ENCODE measurements at places on chromosomes 4 and X.

DNA sequence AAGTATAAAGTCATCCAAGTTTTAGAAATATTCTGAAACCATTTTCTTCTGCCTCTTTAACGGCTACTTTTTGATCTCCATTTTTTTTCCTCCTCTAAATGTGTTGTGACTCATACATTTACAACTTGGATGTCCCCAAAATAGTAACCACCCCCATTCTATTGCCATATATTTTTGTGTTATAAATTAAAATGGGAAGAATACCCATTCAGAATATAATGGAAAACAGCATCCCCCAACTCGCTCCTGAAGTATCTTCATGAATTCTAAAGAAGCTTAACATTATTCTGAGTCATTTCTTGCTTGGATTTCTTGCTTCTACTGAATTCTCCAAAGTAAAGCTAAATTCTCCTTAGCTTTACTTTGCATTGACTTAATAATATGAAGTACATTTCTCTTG lies 92.0 kb upstream of the PTPN13 start:
- DNase-seq: no peak

DNA sequence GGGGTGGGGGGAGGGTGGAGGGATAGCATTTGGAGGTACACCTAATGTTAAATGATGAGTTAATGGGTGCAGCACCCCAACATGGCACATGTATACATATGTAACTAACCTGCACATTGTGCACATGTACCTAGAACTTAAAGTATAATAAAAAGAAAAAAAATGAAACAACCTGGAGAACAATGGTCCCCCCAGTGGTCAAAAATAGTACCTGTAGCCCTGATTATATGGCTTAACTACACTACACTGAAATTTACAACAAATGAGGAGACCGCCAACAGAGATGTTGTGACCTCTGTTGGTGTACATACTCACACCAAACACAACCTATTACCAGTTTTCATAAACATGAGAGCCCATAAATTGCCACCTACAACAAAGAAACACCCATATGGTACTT lies 7.3 kb upstream of the MAGEE1 start:
- DNase-seq: no peak

GRCh38 chr4:188414441-188414840 lies 275.2 kb downstream of the TRIML1 start:
- no peak for DNase-seq

- DNase-seq: no peak
Observed at GRCh38 chr4:114312338-114312737, 286.3 kb upstream of the UGT8 start.

GRCh38 chr4:79292008-79292407 lies 33.9 kb downstream of the NAA11 start:
- DNase-seq: no peak

DNA sequence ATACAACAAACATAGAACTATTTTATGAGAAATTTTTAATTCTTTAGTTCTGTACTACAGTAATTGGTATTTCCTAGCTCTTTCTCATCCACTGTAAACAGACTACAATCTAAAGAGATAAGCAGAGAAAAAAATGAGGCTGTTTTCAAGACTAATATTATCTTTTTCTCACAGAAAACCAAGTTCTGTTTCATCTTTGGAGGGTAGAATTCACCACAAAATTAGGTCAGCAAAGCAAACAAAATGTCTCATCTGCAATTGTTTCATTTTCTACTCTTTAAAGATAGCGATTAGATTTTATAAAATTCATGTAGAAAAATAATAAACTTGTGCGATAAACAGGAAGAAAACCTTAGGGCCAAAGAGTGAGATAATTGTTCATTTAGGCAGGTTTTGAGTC lies 10.8 kb downstream of the APOO start:
- no peak for DNase-seq

- no peak for DNase-seq
Observed at GRCh38 chr4:80182237-80182866, 15.0 kb upstream of the PRDM8 start.

DNA sequence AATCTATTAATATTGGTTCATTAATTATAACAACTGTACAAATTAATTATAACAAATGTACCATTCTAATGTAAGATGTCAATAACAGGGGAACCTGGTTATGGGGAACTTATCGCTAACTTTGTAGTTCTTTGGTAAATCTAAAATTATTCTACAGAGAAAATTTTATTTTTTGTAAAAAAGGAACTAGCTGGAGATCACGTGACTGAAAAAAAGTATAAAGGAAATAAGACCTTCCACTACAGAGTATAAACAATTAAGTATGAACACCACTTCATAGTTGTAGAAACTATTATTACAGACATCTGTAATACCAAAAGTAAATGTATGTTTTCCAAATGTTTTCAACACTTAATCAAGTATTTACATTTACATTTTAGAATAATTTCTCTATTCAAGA lies 77.9 kb upstream of the DKK2 start:
- no peak for DNase-seq

DNA sequence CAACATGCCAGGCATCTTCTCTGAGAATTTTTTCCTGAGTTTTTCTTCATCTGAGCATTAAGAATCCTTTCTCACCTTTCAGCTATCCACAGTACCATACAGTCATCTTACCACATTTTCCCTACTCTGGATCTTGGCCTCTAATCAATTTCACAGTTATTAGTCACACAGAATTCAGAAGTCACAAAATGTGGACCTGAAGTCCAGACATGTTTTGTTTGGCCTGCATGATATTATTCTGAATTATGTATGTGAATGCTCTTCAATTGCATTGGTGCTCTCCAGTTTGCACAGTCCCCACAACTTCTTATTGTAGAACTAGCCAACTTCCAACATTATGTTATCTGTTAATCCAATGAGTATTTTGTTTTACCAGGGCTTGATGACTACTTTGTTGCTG lies 102.3 kb upstream of the GRIA3 start:
- DNase-seq: no peak

GRCh38 chr4:59570860-59571476 lies 1629.2 kb upstream of the ADGRL3 start:
- no peak for DNase-seq

- DNase-seq: peak; percentile 45
Observed at GRCh38 chr4:143202824-143203223, 18.1 kb downstream of the USP38 start.

- DNase-seq: no peak
Observed at GRCh38 chr4:34732176-34732950, 1512.0 kb downstream of the ARAP2 start.

DNA sequence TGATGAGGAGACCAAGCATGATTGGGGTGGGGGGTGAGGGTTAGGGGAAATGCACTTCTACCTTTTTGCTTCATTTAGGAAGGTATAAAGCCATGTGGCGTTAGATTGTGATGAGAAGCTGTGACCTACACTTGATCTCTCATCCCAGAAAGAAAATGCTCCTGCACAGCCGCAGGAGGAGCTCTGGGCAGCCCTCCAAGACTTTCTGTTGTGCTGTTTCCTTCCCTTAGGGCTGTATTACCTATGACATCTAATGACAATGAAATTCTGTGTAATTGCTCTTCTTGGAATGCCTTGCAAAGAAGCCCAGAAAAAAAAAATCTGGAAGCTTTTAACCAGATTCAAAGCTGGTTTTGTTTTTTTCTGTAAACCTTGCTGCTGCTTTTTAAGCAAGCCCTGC lies 13.4 kb downstream of the PRPS2 start:
- no peak for DNase-seq

GRCh38 chrX:46838974-46839480 lies 2.2 kb downstream of the RP2 start:
- DNase-seq: no peak

DNA sequence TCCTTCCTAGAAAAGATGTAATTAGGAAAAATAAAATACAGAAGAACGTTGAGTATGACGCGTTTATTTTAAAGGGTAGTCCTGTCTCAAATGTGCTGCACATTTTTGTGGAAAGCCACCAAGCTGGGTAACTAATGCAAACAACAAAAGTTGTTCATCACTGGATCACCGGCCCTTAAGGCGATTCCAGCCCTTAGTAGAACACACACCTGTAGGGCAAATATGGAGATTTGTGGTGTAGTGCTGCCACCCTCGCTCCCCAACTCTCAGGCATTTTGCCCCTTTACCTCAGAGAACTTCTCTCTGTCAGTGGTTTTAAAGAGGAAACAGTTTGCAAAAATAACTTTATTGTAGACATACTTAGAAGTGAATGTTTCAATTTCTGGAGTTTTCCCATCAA lies 1.9 kb downstream of the TBL1X start:
- DNase-seq: no peak

GRCh38 chrX:17805120-17805519 lies 56.0 kb downstream of the RAI2 start:
- no peak for DNase-seq

DNA sequence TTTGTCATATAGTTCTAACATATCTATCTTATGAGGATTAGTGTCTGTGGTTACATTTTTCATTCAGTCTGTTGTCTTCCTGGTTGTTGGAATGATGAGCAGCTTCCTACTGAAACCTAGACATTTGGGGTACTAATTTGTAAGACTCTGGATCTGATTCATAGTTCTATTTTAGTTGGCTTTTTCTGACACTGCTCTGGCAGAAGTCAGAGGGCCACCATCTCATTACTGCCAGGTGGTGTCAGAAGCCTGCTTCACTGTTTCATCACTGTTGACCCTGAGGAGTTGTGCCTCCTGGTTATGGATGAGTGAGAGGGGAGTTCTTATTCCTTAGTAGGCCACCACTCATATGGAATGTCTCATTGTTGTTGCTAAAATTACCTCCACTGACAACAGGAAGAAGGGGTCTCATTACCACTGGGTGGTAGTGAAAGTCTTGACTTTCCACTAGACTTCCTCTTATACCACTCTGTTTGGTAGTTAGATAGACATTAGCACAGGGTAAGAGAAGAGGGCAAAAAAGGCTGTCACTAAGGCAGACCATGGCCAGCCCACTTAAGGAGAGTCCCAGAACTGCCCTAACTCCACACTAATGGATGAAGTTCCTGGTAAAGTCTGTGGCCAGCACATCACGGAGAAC lies 395.2 kb downstream of the SPOCK3 start:
- no peak for DNase-seq

DNA sequence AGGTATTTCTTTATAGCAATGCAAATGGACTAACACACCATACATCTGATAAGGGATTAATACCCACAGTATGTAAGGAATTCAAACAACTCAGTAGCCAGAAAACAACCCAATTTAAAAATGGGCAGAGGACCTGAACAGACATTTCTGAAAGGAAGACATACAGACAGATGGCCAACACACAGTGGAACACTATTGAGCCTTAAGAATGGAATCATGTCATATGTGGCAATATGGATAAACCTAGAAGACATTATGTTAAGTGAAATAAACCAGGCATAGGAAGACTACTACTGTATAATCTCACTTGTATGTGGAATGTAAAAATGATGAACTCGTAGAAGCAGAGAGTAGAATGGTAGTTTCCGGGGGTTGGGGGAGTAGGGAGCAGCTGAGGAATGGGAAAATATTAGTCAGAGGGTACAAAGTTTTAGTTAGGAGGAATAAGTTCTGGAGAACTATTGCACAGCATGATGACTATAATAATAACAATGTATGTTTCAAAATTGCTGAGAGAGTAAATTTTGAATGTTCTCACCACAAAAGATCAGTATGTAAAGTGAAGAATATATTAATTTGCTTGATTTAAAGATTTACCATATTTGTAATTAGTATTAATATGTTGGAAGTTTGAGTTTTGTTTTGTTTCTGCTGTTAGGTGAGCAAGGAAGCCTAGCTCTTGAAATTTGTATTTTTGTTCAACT lies 25.2 kb downstream of the WDR44 start:
- no peak for DNase-seq

DNA sequence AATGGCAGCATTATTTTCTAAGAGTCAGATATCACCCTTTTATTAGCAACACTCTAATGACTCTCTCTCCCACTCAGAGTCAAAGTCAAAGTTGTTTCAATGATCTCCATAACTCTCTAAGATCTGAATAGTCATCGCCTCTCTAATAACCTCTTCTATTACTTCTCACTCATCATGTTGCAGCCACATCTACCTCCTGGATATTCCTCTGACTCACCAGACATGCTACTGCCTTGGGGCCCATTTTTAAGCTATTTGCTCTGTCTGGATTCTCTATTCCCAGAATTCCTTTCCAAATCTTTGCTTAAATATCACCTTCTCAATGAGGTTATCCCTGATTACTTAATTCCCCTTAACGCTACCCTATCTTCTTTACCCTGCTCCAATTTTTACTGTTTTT lies 391.8 kb upstream of the MAGEB16 start:
- no peak for DNase-seq

Measured in inflammatory macrophage treated with lipopolysaccharide for 1 hour (primary cell).